ENCODE measurements at places on chromosomes 5 and 9.

- no peak for DNase-seq
Observed at GRCh38 chr5:58231041-58231440, 228.8 kb downstream of the PLK2 start.

DNA sequence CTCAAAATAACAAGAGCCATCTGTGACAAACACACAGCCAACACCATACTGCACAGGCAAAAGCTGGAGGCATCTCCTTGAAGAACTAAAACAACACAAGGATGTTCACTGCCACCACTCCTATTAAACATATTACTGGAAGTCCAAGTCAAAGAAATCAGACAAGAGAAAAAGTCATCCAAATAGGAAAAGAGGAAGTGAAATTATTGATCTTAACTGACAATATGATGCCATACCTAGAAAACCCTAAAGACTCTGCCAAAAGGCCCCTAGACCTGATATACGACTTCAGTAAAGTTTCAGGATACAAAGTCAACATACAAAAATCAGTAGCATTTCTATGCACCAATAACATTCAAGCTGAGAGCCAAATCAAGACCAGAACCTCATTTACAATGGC, 30.0 kb upstream of the MACIR start:
- DNase-seq = no peak

GRCh38 chr5:141040093-141040770, 10.9 kb upstream of the PCDHB1 start:
- no peak for DNase-seq

GRCh38 chr9:109302606-109303005, 18.3 kb downstream of the EPB41L4B start:
- no peak for DNase-seq

DNA sequence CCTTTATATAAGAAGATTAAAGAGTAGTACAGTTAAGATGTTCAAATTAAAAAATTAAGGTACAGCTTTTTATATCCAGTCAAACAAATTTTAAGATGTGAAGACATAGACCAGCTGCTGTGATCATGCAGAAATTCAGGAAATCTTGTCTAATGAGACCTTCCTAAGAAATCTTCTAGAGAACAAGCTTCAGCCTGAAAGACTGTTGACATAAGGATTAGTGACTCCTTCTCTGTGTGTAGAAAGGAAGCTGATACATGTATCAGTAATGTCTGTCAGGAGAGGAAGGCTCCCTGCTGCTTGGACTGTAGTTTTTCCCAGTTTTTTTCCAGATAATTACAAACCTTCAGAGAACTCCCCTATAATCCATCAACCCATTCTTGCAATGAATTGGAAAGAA, 75.8 kb upstream of the PCSK5 start:
- no peak for DNase-seq

- DNase-seq = no peak
Observed at GRCh38 chr5:139019880-139020279, 144.7 kb upstream of the LRRTM2 start.

- peak; percentile 25 for DNase-seq
Observed at GRCh38 chr9:4739587-4740387, 1.2 kb downstream of the AK3 start.

DNA sequence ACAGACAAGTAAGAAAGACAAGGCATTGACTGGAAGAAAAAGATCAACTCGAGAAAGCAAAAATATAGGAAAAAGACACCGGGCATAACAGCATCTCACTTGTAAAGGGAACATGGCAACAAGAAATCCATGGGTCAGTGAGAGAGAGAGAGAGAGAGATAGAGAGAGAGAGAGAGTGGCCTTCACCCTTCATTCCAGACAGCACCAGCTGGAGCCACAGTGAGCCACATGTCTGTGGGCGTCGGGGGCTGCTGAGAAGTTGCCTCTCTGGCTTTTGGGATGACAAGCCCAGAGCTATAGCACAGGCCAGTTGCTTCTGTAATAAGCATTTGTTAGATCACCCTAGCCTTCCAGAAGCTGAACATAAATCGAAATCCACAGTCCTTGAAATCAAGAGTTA, 20.3 kb upstream of the ENC1 start:
- no peak for DNase-seq

- DNase-seq = no peak
Observed at GRCh38 chr9:98944057-98944733, 488 bp downstream of the COL15A1 start.

GRCh38 chr5:84255315-84255714, 129.4 kb downstream of the EDIL3 start:
- DNase-seq = peak; percentile 14

GRCh38 chr9:107571148-107571547, 81.6 kb upstream of the KLF4 start:
- no peak for DNase-seq

DNA sequence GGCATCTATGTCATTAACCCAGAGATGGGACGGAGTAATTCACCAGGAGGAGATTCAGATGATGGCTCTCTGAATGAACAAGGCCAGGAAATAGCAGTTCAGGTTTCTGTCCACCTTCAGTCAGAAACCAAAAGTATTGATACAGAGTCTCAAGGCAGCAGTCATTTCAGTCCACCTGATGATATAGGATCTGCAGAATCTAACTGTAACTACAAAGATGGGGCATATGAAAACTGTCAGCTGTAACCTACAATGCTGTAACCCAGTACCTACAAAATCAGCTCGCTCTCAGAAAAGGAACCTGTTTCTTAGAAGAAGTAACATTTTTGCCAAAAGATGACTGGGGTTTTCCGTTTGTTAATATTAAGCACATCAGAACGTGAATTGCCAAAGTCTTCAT, 14.7 kb downstream of the MFAP3 start:
- no peak for DNase-seq

DNA sequence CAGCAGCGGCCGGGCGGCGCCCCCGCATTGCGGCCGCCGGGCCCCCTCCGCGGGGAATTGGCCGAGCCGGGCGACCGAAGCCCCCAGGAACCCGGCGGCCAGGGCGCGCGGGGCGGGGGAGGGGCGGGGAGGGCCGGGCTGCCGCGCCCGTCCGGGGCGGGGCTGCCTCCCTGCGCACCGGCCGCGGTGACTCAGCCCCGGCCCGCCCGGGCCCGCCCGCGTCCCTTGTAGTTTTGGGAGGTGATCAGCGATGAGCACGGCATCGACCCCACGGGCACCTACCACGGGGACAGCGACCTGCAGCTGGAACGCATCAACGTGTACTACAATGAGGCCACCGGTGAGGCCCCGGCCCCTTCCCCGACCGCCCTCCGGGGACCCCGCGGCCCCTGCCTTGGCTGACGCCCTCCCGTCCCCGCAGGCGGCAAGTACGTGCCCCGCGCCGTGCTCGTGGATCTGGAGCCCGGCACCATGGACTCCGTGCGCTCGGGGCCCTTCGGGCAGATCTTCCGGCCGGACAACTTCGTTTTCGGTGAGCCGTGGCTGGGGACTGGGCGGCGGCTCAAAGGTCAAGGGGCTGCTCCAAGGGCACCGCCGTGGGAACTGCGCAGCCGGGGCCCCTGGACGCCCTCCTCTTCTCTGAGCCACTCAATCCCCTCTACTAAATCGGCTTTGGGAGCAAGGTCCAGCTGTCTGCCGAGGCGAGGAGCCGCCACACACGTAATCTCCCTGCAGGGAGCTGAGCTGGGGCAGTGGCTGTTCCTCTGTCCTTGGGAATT, 592 bp downstream of the TUBB4B start:
- DNase-seq = peak; percentile 81

- no peak for DNase-seq
Observed at GRCh38 chr9:124248960-124249359, 8.8 kb upstream of the NEK6 start.

DNA sequence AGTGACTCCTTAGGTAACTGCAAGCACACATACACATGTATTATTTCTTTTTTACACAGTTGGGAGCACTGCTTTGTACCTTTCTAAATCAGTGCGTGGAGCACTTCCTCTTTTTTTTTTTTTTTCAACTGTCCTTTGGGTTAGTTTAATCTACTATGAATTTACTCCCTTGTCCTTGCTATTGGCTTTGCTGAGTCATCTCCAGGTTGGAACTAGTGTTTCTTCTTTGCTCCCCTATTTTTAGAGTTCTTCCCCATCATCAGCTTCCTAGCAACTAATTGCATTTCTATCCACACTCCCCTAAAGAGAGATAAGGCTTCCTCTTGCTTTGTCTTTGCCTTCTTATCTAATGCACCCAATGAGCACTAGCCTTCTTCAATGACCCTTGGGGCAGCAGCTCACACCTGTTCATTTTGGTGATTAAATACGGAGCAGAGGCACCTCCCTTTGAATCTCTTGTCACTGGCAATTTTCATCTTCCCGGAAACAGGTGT, 24.3 kb downstream of the S100Z start:
- no peak for DNase-seq

DNA sequence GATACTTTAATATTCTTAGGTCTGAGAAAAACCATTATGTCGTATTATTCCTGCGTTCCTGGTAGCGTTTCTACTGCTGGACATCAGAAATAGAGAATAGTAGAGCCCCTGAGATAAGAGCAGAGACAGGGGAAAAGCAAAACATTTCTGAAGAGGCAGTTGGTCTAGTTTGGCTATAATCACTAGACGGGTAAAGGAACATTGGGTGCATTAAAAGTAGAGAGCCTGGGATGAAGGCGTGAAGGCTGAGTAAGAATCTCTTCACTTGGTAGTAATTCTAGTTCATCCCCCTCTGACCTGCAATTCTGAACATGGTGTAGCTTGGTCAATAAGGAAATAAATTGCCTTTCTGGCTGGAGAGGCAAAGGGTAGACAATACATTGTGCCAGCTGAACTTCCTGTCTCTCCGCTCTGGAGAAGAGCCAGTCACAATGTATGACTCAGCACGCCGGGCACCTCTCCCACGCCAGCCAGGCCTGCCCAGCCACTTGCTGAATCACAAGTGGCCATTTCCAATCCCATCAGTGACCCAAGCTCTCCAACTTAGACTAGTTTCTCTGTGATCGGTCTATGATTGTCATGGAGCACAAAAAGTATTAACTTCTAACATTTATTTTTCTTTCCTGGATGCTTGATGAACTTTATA, 75.4 kb downstream of the STK32A start:
- DNase-seq = no peak

DNA sequence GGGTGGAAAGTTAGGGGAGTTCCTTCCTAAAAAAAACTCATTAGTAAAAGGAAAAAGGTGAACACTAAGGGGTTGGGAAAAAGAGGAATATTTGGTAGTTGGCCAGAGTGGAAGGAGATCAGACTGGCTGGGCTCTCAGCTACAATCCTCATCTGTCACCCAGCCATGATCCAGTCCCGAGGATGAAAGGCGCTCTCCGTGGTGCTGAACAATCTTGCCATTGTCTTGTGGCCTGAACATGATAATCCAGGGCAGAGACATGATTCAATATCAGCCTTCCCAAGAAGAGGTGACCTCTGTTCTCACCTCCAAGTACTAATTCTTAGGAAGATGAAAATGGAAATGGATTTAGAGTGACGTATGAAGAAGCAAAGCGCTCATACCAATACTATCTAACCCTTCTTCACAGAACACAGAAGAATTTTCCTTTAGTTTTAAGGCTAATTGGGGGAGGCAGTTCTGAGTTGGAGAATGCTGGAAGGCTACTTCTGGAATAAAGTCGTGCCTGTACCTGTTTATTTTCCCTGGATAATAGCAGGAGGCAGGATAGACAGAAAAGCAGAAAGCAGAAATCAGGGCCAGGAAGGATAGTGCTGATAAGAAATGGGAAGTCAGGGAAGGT, 36.6 kb upstream of the MYORG start:
- DNase-seq = peak; percentile 35

- DNase-seq = no peak
Observed at GRCh38 chr5:124289641-124290311, 456.7 kb downstream of the ZNF608 start.

- peak; percentile 51 for DNase-seq
Observed at GRCh38 chr9:133477992-133478850, 678 bp downstream of the SLC2A6 start.

DNA sequence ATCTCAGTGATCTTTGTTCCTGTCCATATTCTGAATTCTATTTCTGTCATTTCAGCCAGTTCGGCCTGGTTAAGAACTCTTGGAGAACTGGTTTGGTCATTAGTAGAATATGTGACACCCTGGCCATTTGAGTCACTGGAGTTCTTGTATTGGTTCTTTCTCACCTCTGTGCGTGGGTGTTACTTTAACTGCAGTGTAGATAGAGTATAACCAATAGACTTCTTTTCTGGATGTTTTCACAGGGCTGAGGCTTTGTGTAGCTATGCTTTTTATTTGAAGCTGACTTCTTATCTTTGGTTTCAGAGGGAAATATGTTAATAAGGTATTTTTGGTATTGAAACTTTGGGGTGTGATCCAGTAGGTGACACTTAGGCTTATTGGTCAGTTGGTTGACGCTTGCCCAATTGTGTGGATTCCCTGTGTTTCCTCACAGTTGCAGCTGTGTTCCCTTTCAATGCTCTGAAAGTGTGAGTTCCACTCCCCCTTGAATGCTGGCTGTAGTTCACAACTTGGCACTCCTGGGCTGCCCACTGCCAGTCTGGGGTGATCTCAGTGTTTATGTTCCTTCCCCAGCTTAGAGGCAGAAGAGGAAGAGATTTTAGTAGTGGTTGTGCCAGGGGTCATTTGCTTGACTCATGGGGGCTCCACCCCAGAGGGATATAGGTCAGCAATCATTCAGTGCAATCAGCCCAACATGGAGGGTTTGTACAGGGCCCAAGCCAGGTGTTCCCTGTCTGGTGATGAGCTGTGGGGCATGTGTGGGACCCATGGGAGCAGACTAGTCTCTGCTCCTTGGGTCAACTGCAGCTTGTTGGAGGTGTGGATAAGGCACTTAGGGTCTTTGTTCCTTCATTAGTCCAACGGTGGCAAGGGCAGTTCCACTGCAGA, 34.9 kb upstream of the TEK start:
- DNase-seq = no peak

- DNase-seq = no peak
Observed at GRCh38 chr5:180041301-180042274, 30.0 kb downstream of the RNF130 start.

GRCh38 chr5:119274767-119275130, 81.1 kb upstream of the TNFAIP8 start:
- DNase-seq = peak; percentile 39

DNA sequence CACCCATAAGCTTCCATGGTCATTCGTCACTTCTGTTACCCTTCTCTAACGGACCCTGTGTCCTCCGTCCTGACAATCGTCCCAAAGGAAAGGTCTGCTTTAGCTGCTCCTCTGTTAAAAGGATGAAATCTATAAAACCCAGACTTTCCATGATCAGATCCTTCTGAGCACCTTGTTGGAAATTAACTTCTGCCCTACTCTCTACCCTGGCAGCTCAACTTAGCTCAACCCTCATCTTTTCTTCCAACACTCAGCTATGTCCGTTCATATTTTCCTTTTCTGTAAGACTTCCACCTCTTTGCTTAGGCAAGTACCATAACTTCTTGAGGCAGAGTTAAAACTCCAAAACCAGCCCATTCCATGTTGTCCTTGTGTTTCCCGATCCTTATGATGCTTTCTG, 205.4 kb downstream of the SPATA31A6 start:
- DNase-seq = peak; percentile 9

GRCh38 chr5:81650987-81651386, 99.9 kb downstream of the SSBP2 start:
- no peak for DNase-seq

DNA sequence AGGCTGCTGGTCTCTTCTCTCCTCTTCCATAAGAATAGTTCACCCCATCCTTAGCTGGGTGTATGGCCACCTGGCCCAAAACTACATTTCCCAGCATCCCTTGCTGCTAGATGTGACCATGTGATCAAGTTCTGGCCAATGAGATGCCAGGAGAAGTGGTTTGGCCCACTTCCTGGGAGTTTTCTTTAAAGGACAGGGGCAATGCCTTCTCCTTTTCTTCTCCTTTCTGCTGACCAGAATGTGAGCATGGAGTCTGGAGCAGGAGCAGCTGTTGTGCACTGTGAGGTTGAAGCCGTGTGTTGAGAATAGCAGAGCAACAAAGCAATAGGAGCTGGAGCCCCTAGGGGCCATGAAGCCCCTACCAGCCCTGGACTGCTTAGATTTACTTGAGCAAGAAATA, 36.8 kb downstream of the C9orf50 start:
- peak; percentile 91 for DNase-seq

GRCh38 chr5:138543730-138544104, 681 bp upstream of the ETF1 start:
- peak; percentile 68 for DNase-seq
